ENCODE measurements at places on chromosomes 2 and 18.

DNA sequence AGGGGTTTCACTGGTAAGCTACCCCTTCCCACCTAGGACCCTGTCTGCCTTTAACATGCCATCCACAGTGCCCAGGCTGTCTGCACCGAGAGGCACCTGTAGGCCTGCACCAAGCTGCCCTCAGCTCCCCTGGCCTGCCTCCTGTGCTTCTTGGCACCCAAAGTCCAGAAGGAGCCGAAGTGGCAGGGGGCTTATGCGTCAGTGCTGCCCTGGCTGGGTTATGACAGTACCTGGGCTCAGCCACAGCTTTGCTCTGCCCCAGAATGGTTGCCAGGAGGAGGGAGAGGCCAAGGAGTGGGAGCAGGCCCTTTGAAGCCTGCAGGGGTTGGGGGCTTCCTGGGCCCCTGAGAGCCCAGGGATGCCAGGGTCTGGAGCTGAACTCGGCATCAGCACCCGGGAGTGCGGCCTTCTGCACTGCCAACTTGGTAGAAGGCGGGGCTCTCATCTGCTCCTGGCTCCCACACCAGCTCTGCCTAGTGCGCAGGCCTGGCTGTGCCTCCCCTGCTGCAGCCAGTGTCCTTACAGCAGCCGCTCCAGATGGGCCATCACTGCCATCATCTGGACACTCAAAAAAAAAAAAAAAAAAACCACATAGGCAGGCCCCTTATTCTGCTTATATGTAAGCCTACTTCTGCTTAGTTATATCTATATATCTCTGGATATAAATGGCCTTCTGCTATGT is 155.4 kb downstream of the THSD7B start:
- DNase-seq = no peak

DNA sequence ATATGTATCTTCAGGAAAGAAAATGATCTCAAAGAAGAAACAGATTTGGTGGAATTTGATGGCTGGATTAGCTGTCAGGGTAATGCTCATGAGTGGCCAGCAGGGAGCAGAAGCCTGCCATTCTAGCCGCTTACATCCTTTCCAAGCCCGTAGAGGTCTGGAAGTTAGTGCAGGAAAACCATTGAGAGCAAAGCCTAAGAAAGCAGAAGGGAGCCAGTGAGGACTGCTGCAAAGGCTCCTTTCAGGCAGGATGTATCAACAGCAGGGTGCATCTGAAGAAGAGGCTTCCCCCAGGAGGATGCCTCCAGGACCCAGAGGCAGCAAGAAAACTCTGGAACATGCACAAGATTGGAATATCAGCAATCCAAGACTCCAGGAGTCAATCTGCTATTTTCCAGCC is 22.9 kb upstream of the LBH start:
- peak; percentile 51 for DNase-seq

- DNase-seq = no peak
Measured at GRCh38 chr2:131754929-131755720, 227.4 kb downstream of the CCDC74A start.

DNA sequence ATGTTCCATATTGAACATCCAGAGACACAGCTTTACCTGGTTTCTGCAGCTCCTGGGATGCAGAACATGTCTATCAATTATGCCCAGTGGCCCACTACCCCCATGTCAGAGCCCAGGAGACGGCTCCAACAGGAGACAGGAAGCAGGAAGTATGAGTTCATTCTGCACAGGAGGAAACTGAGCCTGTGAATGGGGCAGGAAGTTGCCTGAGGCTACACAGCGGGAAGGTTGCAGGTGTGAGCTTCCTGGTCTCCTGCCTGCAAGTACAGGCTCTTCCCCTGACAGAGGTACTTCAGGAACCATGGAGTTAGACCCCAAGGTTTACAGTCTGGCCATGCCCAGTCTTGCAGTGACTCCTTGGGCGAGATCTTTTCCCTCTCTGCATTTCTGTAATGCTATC is 2.8 kb upstream of the BOK start:
- DNase-seq = no peak

- no peak for DNase-seq
Measured at GRCh38 chr18:61225336-61225735, 107.9 kb upstream of the CDH20 start.

DNA sequence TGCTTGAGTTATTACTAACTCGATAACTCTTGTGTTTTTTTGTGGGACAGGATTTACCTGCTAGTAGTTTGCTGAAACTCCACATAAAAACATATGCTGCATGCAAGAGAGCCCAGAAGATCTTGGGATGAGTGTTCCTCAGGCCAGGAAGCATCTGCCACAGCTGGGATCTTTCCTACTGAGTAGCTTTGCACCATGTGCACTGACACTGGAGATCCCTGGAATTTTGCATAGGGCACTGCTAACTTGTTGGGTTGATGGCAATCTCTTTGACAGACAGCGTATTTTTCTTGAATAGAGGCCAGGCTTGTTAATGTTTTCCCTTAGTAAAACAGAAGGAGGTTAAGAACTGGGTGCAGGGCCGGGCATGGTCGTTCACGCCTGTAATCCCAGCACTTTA is 808 bp upstream of the SERPINB11 start:
- no peak for DNase-seq

- no peak for DNase-seq
Measured at GRCh38 chr2:173760553-173760952, 204.6 kb downstream of the SP3 start.

DNA sequence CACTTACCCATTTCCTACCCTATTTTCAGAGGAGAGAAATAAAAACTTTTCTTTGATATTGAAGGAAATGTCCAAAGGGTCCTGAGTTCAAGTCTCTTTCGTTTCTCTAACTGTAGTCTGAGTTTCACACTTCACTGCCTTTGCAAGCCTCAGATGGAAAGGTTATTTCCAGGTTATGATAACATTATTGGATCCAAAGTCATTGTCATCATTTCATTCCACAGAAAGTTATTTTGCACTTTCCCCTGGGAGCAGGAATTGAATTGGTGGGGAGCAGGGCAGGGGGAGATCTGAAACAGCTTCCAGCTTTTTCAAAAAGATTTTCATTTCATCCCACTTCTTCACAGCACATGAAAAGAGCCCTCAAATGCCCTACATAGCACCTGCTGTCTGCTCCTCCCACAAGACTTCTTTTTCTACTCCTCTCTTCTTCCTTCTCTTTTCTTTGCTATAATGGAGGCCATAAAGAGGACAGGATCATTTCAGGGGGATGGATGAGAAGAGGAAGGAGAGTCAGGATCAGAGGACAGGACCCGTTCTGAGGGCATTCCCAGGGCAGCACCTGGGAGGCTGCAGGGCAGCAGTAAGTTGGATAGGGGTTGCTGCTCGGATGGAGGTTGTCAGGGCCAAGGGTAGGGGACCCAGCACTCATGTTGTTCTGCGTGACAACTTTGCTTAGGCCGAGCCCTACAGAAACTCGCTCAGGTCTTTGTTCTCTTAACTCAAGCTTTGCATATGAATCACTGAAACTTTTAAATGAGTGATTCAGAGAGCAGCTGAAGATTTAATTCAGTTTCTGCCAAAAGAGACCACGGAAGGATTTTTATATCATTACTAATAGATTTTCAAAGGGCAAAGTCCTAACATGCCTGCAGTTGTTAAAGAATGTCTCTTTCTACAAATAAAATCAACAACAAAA is 11.4 kb upstream of the GALNT5 start:
- peak; percentile 25 for DNase-seq

- no peak for DNase-seq
Measured at GRCh38 chr18:32542221-32542798, 71.6 kb upstream of the GAREM1 start.

DNA sequence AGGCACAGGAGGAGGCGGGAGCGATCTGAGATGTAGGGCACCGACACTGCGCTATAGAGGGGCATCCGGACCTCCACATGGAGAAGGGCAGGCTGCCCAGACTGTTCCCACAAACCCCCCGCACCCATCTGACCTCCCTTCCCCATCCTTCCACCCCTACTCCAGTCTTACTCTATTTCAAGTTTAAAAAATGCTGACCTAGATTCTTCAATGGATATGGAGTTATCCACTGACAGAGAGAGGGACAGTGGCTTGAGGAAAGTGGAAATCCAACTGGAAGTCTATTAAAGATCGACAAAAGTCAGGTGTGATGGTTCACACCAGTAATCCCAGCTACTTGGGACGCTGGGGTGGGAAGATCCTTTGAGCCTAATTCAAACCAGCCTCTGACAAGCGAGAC is 5.1 kb upstream of the DGUOK start:
- no peak for DNase-seq

DNA sequence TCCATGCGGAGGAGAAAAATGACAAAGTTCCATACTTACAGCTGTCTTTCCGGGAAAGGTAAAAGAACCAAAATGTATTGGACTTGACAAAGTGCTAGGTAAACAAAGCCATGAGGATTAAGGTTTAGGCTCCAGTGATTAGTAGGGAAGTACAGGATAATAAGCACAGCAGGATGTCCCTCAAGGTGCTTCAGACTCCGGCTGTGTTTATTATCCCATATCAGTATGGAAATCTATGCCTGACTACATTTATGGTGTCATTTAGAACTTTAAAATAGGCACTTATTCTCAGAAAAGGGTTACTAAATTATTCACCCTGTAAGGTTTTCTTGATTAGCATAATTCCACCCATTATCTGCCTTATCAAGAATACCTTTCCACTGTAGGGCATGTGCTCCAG is 136.3 kb upstream of the CCDC68 start:
- DNase-seq = no peak

DNA sequence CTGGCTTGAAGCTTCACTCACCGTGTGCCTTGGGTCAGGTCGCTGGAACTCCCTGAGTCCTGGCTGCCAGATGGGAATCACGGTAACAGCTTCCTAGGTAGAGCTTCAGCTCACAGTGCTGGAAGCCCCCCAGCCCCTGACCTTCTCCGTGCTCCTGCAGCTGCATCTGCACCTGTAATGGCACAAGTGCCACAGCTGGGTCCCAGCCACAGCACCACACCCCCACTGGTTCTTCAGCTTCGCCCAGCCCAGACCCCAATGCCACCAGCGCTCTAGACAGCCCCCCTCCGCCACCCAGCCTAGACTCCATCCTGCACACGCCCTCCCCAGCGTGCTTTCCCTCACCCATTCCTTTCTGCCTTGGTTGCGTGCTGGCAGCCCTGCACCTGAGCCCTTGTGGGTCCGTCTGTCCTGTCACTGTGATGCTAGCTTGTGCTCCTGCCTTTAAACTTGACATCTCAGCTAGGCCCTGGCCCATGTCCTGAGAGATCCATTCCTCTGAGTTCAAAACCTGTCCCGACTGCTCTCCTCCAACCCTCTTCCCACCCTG is 7.6 kb upstream of the ESPNL start:
- no peak for DNase-seq

DNA sequence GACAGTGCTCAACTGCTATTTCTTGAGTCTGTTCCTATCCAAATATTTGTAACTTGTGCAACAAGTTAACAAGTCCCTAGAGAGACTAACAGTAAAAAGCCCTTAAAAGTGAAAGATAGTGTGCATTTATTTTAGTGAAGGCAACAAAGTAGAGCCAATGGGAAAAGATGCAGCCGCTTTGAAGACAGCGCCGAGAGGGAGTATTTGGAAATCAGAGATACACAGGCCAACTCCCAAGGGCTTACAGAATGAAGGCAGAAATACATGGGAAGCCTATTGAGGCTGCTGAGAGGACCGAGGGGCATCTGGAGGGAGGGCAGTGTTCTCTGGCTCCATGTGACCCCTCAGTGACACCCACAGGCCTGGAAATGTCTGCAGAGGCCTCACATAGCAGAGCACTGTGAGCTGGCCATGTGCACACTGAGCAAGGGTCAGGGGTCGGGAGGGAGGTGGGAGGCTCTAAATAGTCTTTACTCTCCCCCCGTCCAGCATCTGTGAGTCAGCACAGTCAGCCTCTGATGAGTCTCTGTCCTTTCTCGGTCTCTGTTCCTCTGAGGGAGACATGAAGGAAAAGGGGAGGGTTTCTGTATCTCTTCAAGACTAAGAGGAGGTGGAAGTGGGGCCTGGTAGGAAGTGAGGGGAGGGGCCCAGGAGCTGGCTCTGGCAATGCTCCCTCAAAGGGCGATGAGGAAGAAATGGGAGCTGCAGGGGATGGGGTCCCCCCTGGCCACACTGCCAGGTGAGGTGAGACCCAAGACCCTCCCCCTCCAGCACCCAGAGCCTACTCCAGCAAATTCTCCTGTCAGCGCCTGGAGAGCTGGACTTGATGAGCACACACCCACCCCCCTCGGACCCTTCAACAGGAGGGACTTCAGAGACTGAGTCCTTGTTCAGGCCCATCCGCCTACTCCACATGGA is 133.6 kb downstream of the SP3 start:
- DNase-seq = no peak

GRCh38 chr18:11279461-11279860 is 130.1 kb upstream of the PIEZO2 start:
- no peak for DNase-seq

DNA sequence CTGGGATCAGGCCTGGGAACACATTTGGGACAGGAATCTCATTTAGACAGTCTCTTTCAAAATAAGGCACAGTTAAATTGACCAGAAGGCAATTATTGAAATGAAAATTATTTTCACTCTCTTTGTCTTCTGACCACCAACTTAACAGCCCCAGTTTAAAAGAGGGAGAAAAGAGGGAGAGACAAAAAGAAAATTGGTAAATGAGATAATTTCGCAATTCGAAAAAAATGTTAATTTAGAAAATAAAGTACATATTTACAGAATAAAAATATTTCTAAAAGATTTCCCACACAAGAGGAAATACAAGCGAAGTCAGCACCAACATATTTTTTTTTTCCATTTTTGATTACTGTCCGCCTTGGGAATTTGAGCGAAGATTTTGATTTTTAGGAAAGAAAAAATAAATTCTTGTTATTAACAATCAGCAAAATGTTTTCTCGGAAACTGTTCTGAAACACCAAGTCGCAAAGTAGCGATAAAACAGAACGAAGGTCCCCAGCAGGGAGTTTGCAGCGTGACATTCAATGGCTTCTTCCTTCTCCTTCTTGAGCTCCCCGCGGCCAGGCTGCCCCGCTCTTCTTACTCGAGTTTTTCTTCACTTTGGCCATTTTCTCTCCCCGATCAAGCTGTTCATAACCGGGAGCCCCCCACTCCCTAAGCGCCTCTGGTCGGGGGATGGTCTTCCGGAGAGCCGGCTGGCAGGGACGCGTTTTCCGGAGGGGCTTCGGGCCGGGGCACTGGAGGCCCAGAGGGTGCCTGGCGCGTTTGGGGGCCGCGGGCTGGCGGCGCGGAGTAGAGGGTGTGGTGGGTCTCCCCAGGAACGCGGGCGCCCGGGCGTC is 5.0 kb downstream of the SP9 start:
- no peak for DNase-seq

DNA sequence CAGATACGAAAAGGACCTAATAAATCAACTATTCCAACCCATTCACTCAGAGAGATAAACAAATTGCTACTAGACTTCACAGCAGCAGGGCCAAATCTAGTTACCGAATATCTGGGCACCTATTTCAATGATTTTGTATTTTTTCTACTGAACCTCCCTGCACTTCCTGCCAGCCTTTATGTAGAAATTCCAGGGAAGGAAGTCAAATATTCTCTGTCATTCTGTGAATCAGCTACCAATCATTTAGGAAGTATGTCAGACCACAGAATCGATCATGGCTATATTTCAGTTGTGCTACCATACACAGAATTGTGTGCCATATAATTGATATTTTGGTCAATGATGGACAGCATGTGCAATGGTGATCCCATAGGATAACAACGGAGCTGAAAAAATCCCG is 109.6 kb upstream of the SPOPL start:
- DNase-seq = no peak
